Stimulated activated CD8-positive, alpha-beta memory T cell treated with anti-CD3 and anti-CD28 coated beads, Interleukin-2, amount 100 ng/mL, for 1 hour (primary cell): ENCODE measurements at places on chromosomes 3 and 15.
A peak's percentile ranks its signal among the peaks of the same experiment; 100 is the strongest.

DNA sequence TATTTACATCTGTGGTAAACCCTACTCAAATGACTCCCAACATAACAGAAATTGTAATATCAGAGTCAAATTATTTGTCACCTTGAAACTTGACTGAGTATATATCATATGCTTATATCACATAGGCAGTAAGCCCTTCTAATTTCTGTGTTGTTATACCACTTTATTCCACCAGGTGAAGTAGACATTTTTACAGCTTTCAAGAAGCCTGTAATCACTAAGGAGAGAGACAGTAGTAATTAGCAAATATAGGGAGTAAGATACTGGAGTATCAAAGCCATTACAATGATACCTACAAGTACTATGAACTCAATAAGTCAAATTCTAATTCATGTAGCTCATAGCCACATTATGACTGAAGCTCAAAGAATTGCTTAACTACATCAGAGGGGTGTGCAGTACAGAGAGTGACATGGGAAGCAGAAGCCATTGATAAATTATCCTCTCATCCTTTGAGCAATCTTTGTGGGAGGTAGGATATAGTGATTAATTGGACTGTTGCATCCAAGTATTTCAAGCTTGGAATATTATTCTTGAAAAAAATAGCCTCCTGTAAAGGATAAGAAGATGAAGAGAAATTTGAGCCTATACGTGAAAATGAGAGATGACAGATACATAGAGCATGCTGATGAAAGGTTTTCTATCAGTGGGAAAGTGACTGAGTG is 1005.9 kb downstream of the ZPLD1 start:
- no peak for DNase-seq

DNA sequence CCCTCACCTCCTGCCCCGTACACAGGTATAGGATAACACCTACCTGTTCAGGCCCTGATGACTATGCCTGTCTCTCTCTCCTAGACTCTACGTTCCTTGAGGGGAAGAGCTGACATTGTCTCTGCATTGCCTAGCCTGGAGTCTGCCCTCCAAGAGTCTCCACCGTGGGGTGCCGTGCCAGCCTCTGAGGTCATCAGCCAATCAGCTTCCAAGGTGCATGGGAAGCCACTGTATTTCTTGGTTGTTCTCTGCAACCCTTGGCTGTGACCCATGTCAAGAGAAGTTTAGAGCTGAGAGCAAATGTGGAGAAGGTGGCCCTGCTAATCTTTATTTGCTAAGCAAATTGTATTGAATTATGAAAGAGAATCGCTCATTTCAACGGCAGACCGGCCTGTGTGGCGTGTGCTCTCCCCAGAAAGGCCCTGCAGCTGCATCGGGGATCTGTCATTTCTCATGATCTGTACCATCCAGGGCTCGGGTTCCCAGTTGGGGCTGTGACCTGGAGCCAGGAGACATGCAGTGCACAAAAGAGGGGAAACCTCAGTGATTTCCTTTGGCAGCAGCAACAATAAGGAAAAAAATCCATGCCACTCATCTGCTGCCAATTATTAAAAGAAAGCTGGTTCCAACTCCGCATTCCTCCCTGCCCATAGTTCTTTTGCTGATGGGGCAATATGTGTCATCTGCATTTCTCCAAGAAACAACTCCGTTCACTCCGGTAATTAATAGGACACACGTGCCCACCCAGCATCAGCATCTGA is 182.2 kb downstream of the MEGF11 start:
- DNase-seq = no peak

GRCh38 chr3:32778389-32778788 is 39.4 kb upstream of the TRIM71 start:
- no peak for DNase-seq

GRCh38 chr15:48630245-48630644 is 15.3 kb downstream of the FBN1 start:
- no peak for DNase-seq

GRCh38 chr3:35724106-35724505 is 84.8 kb downstream of the ARPP21 start:
- no peak for DNase-seq

DNA sequence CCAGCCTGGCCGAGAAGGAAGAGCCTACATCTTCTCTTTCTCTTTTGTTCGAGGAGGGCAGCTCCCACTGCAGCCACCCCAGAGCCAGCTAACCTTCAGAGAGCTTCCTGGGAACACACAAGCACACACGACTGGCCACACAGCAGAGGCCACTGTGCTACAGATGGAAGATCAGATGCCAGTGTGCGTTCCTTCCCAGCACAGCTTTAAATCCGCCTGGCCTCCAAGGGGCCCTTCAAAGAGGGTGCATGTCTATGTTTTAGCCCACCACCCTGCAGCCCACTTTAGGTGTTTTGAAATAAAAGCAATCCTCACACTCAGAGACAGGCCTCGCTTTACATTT is 12.4 kb downstream of the ALDH1A3 start:
- DNase-seq = no peak

- DNase-seq = no peak
These were observed 233.6 kb upstream of the LYSMD4 start for GRCh38 chr15:99966815-99967214.

DNA sequence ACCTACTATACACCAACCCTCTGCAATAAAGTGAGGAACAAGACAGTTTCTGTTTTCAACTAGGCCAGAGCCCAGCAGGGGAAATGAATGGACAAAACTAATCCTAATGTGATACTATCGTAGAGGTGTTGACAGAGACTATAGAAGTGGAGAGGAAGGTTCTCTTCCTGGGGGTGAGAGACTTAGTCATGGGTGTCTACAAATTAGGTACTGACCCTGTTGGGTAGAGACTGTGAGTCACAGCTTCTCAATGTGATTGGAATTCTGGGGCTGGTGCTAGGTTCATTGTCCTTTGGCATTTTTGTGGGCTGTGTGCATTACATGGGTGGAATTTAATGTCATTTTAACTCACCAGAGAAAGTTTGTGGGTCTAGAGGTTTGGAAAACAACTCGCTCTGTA is 79.3 kb downstream of the ADAMTSL3 start:
- DNase-seq = no peak

DNA sequence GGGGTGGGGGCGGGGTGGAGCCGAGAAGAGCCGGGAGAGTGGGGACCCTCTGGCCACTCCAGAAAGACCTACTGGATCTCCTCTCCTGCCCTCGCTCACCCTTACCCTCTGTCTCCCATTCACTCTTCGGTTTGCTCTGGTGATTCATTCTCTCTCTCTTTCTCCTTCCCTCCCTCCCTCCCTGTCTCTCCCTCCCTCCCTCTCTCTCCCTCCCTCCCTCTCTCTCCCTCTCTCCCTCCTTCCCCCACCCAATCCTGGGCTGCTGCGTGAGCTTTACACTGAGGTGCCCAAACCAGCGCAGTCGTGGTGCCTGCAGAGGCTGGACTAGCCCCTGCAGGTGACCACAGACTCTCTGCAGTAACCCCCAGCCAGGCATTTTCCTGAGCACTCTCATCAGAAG is 32.2 kb upstream of the ADAMTS17 start:
- DNase-seq = no peak

- no peak for DNase-seq
These were observed 50.7 kb downstream of the LINGO1 start for GRCh38 chr15:77581896-77582569.

DNA sequence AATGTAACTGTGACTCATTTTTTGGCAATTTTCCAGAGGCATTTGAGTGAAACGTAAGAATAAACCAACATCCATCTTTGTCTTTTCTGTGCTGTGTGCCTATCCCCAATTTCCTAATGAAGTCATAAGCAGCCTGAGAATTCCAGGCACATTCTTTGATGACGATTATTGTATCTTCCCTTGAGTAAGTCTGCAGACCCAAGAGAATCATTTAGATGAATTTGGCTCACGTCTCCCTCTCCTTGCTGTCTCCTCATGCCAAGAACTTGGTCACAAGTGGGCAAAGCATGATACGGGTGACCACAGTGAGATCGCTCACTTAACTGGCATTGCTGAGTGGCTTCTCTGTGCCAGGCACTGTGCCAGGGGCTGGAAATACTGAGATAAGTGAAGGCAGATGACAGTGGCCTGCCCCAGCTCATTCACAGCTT is 384.5 kb upstream of the IL12A start:
- no peak for DNase-seq

DNA sequence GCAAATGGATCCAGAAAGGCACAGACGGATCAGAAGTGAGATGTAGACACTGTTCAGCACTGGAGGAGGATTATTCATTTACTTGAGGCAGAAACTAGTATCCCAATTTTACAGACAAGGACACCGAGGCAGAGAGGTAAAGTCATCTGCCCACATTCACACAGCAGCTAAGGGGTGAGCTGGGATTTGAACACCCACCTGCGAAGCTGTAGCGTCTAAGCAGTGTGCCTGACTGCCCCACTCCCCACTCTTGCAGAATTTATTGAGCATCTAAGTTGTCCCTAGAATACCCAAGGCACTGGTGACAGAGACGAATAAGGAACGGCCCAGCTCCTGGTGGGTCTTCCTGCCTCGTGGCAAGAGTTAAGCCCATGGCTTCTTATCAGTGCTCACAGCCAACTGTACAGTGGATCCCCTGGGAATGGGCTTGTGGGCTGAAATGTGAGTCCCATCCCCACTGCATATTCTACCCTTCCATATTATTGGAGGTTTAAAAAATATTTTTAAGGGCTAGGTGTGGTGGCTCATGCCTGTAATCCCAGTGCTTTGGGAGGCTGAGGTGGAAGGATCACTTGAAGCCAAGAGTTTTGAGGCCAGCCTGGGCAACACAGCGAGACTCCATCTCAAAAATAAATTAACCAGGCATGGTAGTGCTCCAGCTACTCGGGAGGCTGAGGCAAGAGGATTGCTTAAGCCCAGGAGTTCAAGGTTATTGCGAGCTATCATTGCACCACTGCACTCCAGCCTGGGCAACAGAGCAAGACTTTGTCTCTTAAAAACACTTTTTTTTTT is 77.6 kb downstream of the IQSEC1 start:
- DNase-seq = no peak

DNA sequence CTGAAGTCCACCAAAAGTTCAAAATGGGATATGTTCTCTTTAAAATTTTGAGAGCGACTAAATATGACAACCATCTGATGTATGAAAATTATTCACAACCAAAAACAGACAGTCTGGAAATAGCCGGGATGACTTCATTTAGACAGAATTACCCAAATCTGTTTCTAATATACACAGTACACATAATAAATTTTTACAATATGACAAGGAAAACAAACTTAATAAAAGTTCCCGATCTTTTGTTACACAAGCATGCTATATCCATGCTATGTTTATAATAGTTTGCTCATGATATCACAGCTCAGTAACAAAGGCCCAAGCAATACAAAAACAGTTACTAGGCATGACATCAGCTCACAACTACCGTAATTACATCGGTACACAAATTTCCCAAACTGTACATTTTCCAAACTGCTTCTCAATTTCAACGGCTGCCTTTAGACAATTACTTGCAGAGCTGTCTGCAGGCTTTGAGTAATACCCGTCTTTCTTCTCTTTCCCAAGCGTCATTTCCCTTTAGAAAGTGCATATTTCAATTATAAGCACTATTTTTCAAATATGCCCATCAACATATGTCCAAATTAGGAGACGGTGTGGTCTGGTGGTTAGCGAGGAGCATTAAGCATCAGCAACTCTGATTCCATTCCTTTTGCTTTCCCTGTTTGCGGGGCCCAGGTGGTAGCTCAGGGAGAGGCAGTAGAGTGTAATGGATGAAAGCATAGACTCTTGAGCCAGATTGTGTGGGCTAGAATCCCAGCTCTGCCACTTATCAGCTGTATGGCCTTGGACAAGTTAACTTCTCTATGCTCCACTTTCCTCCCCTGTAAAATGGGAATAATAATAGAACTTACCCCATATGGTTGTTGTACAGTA is 481.2 kb downstream of the FOXP1 start:
- DNase-seq = no peak

- no peak for DNase-seq
These were observed 76.0 kb upstream of the HACD2 start for GRCh38 chr3:123660900-123661299.

GRCh38 chr3:145739926-145740325 is 421.1 kb downstream of the PLOD2 start:
- no peak for DNase-seq

GRCh38 chr15:79282371-79283251 is at the start of gene ANKRD34C:
Gene ANKRD34C (plus strand): TSS chr15:79282722. CDS start chr15:79293285, 10,563 bp downstream.
- DNase-seq = no peak

- DNase-seq = no peak
These were observed 562.8 kb downstream of the ROBO2 start for GRCh38 chr3:77602722-77603121.

DNA sequence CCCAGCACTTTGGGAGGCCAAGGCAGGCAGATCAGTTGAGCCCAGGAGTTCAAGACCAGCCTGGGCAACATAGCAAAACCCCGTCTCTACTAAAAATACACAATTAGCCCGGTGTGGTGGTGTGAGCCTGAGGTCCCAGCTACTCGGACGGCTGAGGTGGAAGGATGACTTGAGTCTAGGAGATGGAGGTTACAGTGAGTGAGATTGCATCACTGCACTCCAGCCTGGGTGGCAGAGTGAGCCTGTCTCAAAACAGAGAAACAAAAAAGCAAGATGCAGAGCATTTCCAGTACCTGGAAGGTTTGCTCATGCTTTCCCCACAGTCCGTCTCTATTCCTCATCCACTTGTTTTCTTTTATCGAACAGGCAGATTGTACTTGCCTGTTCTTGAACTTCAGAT is 3.8 kb upstream of the PDIA5 start:
- no peak for DNase-seq

GRCh38 chr3:186386883-186387560 is 25.0 kb upstream of the DGKG start:
- no peak for DNase-seq

DNA sequence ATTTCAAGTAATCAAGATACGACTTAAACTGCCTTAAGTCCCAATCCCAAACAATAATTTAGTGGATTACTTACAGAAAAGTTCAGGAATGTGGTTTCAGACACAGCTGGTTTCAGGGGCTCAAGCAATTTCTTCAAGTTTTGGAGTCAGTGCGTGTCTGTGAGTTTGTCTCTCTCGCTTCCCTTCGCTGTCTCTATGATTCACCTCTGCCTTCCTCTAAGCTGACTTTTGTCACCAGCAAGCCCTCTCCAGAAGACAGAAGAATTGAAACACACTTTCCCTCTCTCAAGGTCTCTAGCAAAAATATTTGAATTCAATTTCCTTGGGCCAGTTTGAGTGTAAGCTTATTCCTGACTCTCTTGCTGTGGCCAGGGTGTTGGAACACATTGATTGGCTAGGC is 392.4 kb downstream of the EDEM1 start:
- DNase-seq = no peak

DNA sequence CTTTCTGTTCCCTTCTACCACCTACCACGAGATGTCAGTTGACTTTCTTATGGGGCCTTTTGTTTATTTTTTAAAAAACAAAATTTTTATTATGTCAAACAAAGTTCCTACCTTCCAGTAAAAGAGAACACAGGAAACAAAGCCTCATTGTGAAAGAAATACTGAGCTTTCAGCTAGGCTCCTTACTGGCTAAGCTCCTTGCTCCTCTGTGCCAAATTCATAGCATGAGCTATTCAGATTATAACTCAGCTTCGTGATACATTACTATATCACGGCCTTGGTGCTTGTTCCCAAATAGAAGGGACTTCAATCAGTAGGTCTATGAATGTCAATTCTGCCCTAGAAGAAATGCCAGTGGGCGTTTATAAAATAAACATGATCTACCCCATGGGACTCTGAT is 145.8 kb upstream of the CHRM5 start:
- DNase-seq = no peak

- DNase-seq = peak; percentile 42
These were observed 164.5 kb downstream of the XXYLT1 start for GRCh38 chr3:195106418-195106906.

- DNase-seq = no peak
These were observed 34.3 kb upstream of the SLC25A26 start for GRCh38 chr3:66186545-66186944.

GRCh38 chr15:70974004-70974832 is 81.6 kb downstream of the LRRC49 start:
- DNase-seq = no peak
